ENCODE measurements at places on chromosomes 16 and 17. TPM values are rescaled to one million over a fixed set of nuclear protein-coding genes. Genes with fewer than 3 reads are reported as not detected.

DNA sequence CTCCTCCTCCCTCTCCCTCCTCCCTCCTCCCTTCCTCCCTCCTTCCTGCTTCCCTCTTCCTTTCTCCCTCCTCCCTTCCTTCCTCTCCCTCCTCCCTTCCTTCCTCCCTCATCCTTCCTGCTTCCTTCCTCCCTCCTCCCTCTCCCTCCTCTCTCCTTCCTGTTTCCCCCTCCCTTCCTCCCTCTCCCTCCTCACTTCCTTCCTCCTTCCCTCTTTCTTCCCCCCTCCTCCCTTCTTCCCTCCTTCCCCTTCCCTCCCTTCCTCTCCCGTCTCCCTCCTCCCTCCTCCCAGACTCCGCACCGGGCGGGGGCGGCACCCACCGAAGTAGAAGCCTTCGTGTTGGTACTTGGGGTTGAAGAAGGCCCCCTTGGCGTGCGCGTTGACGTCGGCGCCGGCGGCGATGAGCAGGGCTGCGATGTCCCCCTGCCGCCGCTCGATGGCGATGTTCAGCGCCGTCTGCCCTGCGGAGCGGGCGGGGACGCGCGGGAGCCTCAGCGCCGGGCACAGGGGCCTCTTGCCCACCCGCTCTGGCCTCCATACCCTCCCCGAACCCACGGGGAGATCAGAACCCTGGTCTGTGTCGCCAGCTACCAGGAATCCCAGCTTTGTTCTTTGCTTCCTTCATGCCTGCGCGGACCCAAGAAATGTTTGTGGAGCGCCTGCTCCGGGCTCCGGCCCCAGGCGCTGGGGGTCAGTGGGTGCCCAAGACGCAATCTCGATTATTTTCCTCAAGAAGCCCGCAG is 22.2 kb downstream of the TRPV3 start:
- H3K4me1 ChIP-seq = no peaks in the 10 kb centered on the region
- peak; percentile 91 for DNase-seq
- no peaks in the 10 kb centered on the region for H3K27me3 ChIP-seq
- peak overlapping the region; percentile 87 for H3K4me3 ChIP-seq
- 0 out of 2 replicates have a peak overlapping the region, but pooled peaks have one; percentile 26 for H3K27ac ChIP-seq

GRCh38 chr17:57567251-57567650 is 177.8 kb downstream of the CCDC182 start:
- no peak overlapping the region for H3K4me3 ChIP-seq
- no peaks in the 10 kb centered on the region for H3K27me3 ChIP-seq
- no peak overlapping the region for H3K27ac ChIP-seq
- no peaks in the 10 kb centered on the region for H3K36me3 ChIP-seq

DNA sequence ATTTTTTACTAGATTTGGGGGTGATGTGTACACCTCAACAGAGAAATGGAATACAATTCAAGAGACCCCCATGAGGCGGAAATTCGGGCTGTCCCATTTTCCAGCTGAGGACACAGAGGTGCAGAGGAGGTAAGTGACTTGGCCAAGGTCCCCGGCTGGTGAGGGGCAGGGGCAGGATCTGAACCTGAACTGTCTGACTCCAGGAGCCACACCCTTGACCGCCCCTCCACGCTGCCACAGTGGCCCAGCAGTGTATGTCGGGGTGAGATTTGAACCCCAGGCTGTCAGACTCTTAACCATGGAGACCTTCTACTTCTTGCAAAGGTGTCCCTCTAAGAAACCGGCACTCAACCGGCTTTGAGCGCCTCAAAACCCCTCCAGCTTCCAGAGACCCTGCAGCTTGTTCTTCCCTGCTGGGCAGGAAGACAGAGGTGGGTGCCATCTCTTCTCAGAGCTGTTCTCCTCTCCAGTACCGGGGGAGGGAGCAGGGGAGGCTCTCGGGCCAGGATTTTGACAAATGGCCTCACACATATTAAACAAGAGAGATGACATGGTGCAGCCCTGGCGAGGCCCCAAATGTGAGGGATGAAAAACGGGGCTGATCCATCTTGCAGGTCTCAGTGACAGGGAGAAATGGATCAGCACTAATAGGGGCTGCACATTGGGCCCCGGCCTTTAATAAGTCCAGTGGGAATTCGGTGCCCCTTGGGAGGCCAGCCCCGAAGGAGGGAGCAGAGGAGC is 222.3 kb downstream of the GSG1L start:
- H3K4me1 ChIP-seq = no peaks in the 10 kb centered on the region
- no peak overlapping the region for H3K27ac ChIP-seq
- no peak overlapping the region for H3K4me3 ChIP-seq
- DNase-seq = no peak

The COPZ2 gene
- not detected for total RNA-seq

- DNase-seq = no peak
- H3K4me1 ChIP-seq = no peaks in the 10 kb centered on the region
Measured at GRCh38 chr16:48201515-48202201, 42.4 kb upstream of the LONP2 start.

The PRSS8 gene
- 77.0 TPM for total RNA-seq

The MYH2 gene
- total RNA-seq = 27.7 TPM

DNA sequence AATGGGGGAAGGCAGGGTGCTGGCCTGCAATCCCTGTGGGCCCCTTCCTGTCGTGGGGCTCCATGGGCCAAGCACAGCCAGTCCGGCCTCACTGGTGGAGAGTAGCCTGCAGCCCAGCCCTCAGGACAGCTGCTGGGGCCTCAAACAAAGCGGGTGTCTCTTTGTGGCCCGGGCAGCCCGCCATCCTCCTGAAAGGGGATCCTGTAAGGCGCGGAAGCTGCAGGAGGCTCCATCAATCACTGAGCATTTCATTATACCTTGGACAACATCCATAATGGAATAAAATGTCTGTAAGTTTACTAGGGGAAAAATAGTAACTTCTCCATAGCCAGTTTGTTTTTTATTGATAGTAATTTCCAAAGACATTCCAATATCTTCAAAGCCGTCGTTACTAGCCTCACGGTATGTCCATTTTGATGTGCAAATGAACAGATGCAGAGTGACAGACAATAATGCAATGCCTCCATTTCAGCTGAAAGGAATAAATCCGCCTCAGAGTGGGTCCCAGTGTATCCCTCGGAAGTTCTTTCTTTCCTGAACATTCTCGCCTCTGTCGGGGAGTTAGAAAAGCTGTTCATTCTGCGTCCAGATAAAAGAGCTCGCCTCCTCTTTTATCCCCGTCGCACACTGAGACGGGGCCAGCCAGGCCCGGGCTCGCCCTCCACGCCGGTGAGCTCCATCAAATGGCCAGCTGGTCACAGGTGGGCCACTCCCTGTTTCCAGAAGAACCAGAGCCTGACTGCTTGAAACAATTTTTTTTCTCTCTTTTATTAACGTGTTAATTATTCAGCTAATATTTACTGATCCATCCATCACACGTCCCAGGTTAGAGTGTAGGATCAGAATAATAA is 14.4 kb downstream of the WSCD1 start:
- no peaks in the 10 kb centered on the region for H3K27me3 ChIP-seq
- H3K36me3 ChIP-seq = no peaks in the 10 kb centered on the region
- H3K27ac ChIP-seq = no peak overlapping the region
- no peak for DNase-seq

GRCh38 chr17:13568582-13569397 is 32.9 kb downstream of the HS3ST3A1 start:
- H3K27me3 ChIP-seq = no peaks in the 10 kb centered on the region
- peak overlapping the region; percentile 67 for H3K27ac ChIP-seq
- no peak for DNase-seq
- H3K4me3 ChIP-seq = no peak overlapping the region

DNA sequence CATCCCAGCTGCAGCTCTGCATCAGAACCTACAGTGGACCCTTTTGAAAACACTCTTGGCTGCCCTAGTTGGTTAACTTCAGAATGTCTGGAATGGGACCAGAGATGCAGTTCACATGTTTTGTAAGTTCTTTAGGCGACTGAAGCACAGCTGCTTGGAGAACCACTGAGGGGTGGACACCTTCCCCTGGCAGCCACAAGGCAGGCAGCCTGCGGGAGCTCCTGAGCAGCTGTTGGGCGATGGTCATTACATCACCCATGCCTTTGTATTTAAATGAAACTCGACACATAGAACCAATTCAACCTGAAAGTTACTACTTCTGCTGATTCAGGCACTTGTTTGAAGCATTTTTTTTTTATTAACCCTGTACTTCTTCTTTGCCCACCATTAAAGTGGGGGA is 151.5 kb downstream of the LGALS9B start:
- no peak overlapping the region for H3K4me3 ChIP-seq
- no peaks in the 10 kb centered on the region for H3K4me1 ChIP-seq

DNA sequence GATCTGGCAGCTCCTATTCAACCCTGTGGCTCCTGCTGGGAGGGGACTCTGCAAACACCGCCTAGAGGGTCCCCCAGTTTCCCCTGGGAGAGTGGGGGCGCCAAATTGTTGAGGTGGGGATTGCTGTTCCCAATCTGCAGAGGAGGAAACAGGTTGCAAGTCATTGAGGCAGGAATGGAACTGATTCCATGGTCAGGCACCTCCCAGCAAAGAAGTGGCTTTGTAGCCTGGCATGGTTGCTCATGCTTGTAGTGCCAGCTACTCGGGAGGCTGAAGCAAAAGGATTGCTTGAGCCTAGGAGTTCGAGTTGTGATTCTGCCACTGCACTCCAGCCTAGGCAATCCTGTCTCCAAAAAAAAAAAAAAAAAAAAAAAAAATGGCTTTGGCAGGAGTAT is 198 bp upstream of the PYDC1 start:
- H3K4me3 ChIP-seq = peak overlapping the region; percentile 77
- peaks cover 15% of the 10 kb centered on the region for H3K4me1 ChIP-seq
- no peaks in the 10 kb centered on the region for H3K36me3 ChIP-seq
- H3K27me3 ChIP-seq = peaks cover 45% of the 10 kb centered on the region
- no peak for DNase-seq

GRCh38 chr16:35425270-35425669 is 1965.9 kb downstream of the TP53TG3F start:
- no peaks in the 10 kb centered on the region for H3K27me3 ChIP-seq
- no peak overlapping the region for H3K27ac ChIP-seq
- H3K4me1 ChIP-seq = no peaks in the 10 kb centered on the region
- H3K4me3 ChIP-seq = no peak overlapping the region

The CCDC154 gene
- total RNA-seq = not detected

DNA sequence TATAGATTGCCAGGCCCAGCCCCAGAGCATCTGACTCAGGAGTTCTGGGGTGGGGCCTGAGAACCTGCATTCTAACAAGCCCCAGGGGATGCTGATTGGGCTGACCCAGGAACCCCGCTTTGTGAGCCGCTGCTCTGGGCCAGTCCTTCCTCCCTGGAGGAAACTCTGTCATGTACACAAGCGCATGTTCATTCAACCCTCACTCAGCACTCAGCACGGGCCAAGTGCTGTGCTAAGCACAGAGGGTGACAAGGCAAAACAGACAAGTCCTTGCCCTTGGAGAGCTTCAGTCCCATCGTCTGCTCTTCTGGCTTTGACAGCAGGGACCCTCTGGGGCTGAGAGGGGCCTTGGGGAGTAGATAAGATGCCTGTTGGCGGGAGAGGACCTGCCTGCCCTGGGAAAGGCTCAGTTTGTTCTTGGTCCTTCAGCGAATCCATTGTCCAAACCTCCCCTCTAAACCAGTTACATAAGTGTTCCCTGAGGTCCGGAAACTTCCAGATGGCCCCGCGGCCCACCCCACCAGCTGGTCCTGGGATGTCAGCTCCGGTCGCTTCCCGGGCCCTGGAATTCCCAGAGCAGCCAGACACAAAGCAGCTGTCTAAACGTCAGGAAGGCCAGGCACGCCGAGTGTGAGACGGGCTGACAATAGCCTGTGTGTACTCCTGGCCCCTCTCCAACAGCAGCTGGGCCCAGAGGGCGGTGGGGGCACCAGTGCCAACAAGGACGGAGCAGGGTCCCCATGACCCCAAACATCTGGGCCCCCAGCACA is 88.8 kb downstream of the ZDHHC7 start:
- DNase-seq = no peak
- H3K4me1 ChIP-seq = no peaks in the 10 kb centered on the region
- H3K27me3 ChIP-seq = no peaks in the 10 kb centered on the region
- H3K36me3 ChIP-seq = no peaks in the 10 kb centered on the region
- H3K27ac ChIP-seq = no peak overlapping the region
- H3K4me3 ChIP-seq = no peak overlapping the region

GRCh38 chr17:27389542-27390140 is 66.6 kb upstream of the KSR1 start:
- H3K4me1 ChIP-seq = no peaks in the 10 kb centered on the region
- no peaks in the 10 kb centered on the region for H3K36me3 ChIP-seq
- H3K27ac ChIP-seq = no peak overlapping the region
- DNase-seq = no peak
- H3K27me3 ChIP-seq = no peaks in the 10 kb centered on the region
- H3K4me3 ChIP-seq = no peak overlapping the region

DNA sequence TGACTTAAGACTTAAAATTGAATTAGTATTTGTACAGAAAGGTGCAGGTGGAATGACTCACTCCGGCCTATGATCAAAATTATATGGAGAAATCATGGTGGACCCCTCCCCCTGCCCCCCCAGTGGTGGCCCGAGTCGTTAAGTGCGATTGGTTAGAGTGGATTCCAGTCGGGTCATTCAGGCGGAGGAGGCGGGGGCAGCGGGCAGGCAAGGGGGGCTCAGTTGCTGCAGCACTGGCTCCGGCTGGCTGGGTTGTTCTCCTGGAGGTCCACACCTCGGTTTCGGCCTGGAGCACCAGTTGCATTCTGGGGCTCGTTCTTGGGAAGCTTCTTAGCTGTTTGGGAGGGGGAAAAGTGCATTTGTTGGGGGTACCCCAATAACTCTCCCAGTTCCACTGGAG is 3.0 kb downstream of the HSPB9 start:
- peaks cover 3% of the 10 kb centered on the region for H3K36me3 ChIP-seq
- H3K27me3 ChIP-seq = no peaks in the 10 kb centered on the region
- peaks cover 14% of the 10 kb centered on the region for H3K4me1 ChIP-seq
- no peak overlapping the region for H3K27ac ChIP-seq
- H3K4me3 ChIP-seq = no peak overlapping the region

DNA sequence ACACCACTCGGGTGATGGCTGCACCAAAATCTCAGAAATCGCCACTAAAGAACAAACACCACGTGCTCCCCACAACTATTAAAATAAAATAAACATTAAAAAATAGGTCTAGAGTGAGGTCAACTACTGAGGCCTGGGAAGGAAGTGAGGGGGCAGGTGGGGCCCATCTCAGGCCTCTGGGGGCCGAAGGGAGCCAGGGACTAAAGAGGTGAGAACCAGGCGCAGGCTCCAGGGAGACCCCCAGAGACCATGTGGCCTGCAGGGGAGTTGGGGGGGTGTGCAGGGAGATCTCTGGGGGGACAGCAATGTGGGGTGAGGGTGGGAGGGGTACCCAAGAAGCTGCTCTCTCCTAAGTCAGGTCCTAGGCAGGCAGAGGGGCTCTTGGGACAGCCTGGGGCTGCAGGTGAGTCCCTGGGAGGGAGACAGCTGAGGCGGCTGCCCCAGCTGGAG is 111.3 kb upstream of the SMURF2 start:
- no peak overlapping the region for H3K27ac ChIP-seq
- H3K4me1 ChIP-seq = peaks cover 11% of the 10 kb centered on the region
- DNase-seq = no peak
- H3K36me3 ChIP-seq = no peaks in the 10 kb centered on the region

The KRT222 gene
- 0.12 TPM for total RNA-seq

The CHST6 gene
- total RNA-seq = 22.2 TPM

- DNase-seq = no peak
- no peaks in the 10 kb centered on the region for H3K4me1 ChIP-seq
- 0 out of 2 replicates have a peak overlapping the region, but pooled peaks have one; percentile 50 for H3K27ac ChIP-seq
- H3K27me3 ChIP-seq = no peaks in the 10 kb centered on the region
- H3K36me3 ChIP-seq = peaks cover 27% of the 10 kb centered on the region
- no peak overlapping the region for H3K4me3 ChIP-seq
Measured at GRCh38 chr17:1434150-1434549, 21.9 kb downstream of the CRK start.
